Activated T-cell treated with anti-CD3 and anti-CD28 coated beads, Interleukin-2, amount 50 U/mL, for 4 hours (primary cell): ENCODE measurements at places on chromosomes 12 and 14.

GRCh38 chr12:20865873-20866272, 55.4 kb downstream of the SLCO1B3 start:
- DNase-seq: no peak

GRCh38 chr12:26195250-26195640, at the start of gene SSPN:
Gene SSPN, plus strand, starts transcription at chr12:26195573. Its CDS starts 100 bp downstream, at chr12:26195673.
- DNase-seq: no peak

DNA sequence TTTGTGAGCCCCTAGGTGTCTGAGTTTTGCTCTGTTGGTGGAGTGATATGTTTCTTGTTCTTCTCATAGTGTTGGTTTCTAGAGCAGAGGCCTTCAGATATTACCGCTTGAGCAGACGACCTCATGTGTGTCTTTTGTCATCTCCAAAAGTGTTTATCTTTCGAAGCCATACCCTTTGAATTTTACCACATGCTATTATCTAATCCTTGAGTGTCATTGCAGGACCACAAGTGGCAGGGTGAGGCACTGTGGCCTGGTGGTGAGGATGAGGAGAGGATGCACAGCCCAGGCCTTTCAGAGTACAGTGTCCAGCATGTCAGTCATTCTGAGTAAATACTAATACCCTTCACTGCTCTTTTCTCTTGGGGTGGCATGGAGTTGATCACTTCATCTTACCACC, 57.2 kb upstream of the CISTR start:
- DNase-seq: no peak

GRCh38 chr12:111401167-111401605, 4.5 kb upstream of the SH2B3 start:
- DNase-seq: no peak

DNA sequence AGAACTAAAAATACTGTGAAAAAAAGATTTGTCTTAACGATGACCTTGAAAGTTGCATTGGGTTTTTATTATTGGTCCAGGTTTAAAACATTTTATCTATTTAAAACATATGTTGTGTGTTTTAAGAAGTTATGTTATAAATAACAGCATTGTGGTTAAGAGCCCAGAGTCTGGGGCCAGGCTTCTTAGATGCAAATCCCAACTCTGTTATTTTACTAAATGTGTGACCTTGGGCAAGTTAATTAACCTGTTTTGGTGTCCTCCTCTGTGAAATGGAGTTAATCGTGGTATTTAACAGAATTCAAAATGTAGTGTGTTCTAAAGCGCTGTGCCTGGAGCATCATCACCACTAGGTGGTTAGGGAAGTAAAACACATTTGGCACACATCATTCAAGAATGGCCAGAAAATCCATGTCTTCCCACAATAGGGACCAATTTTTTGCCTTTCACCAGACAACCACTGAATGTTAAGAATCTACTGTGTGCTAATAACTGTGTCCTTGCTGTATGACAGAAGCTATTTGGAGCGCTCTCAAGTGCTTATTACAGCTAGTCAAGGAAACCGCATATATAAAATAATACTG, 133.3 kb downstream of the MON2 start:
- no peak for DNase-seq

- no peak for DNase-seq
These were observed 4.2 kb upstream of the CLECL1 start for GRCh38 chr12:9736936-9737705.

- no peak for DNase-seq
These were observed 592.5 kb downstream of the RPL10L start for GRCh38 chr14:46058964-46059563.

DNA sequence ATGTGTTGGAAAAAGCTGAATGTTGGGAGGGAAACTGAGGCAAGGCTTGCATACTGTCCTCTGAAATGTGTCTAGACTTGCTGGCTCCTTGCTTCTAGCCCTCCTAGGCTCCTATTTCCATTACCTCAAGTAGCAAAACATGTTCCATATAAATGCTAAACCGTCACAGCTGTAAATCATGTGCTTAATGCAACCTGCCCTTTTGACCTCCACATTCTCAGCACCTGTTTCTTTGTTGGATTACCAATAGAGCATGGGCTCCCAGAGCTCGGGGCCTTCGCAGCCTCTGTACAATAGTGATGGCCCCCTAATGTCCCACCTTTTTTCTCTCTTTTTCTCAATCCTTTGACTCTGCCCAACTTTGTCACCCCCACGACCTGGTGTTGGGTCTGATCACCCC, 23.3 kb downstream of the RERGL start:
- no peak for DNase-seq

GRCh38 chr12:118359541-118359915, 13.2 kb downstream of the TAOK3 start:
- DNase-seq: no peak

DNA sequence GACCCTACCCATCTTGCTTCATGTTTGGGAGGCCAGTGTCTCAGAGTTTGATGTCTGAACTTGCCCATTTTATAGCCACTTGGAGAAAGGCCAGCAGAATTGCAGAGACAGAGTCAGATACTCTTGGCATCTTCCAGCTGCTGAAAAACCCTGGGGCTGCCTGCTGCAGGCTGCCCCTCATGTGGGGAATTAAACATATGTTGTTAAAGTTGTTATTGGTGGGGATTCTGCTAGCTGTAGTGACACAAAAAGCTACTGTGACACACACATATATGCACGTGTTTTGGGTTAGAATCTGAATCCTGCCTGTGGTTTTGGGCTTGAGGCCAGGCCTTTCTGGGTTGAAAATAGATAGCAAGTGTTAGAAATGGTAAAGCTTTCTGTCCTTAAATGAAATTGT, 1288.4 kb downstream of the AACS start:
- no peak for DNase-seq

- no peak for DNase-seq
These were observed 574 bp downstream of the GLRX5 start for GRCh38 chr14:95535226-95536021.

DNA sequence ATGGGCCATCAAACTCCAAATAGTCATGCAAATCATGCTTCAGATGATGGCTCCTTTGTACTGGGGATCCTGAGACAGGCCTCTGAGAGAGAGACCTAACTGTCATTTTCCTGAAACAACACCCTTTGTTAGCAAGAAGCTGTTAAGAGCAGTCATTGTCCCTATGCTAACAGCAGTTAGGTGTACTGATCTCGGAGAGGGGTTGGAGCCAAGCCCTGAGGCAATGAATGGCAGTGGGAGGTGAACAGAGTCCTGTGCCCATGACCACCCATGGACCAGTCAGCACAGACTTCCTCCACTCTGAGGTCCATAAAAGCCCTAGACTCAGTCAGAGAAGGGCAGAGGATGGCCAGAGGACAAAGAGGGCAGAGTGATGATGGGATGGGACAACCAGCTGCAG, 747.6 kb upstream of the LRFN5 start:
- DNase-seq: no peak

GRCh38 chr14:53796734-53797133, 159.9 kb downstream of the BMP4 start:
- DNase-seq: no peak

- DNase-seq: no peak
These were observed 64.6 kb downstream of the B4GALNT3 start for GRCh38 chr12:524167-524951.

GRCh38 chr14:98792171-98792570, 479.8 kb downstream of the BCL11B start:
- no peak for DNase-seq

DNA sequence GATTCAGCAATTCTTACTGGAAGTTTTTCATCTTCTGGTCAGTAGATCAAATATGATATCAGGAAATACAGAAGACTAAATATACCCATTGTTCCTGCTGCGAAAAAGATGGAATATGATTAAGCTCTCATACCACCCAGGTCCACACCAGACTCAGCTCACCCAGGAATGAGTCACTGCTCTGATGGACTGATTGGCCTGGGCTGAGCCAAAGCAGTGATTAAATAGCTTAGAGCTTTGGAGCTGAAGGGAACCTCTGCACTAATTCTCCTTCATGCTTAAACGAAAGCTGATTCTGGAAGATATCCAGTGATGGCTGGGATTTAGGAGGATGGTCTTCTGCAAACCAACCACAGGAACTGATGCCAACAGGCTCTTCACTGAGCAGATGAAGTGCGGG, 62.0 kb upstream of the SYT1 start:
- no peak for DNase-seq

DNA sequence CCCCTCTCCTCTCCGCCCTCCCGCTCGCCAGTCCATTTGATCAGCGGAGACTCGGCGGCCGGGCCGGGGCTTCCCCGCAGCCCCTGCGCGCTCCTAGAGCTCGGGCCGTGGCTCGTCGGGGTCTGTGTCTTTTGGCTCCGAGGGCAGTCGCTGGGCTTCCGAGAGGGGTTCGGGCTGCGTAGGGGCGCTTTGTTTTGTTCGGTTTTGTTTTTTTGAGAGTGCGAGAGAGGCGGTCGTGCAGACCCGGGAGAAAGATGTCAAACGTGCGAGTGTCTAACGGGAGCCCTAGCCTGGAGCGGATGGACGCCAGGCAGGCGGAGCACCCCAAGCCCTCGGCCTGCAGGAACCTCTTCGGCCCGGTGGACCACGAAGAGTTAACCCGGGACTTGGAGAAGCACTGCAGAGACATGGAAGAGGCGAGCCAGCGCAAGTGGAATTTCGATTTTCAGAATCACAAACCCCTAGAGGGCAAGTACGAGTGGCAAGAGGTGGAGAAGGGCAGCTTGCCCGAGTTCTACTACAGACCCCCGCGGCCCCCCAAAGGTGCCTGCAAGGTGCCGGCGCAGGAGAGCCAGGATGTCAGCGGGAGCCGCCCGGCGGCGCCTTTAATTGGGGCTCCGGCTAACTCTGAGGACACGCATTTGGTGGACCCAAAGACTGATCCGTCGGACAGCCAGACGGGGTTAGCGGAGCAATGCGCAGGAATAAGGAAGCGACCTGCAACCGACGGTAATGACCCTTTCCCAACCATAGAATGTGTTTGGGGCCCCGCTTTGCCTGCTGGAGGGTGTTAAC, 615 bp downstream of the CDKN1B start:
- DNase-seq: no peak

DNA sequence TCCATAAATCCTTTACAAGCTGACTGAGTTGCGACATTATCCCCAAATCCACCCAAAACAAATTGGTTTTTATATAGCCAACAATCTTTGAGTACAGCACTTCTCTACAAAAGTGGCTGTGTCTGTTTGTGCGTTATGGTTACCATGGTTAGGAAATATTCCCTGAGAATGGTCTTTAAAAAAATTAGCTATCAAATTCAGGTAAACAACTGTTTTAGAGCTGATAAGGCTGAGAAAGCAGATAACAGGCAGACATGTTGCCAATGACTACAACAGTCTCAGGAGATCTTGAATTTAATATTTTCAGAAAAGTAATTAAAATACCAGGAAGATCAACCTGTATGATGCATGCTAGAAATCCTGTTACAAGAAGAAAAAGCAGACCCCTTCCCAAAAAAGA, 248.0 kb downstream of the RASSF9 start:
- no peak for DNase-seq

- DNase-seq: peak; percentile 5
These were observed 242.0 kb downstream of the NEDD1 start for GRCh38 chr12:97148941-97149559.

- peak; percentile 17 for DNase-seq
These were observed 73.3 kb downstream of the NCOR2 start for GRCh38 chr12:124493809-124494750.
